Activated T-helper 1 cell treated with anti-CD3 and anti-CD28 coated beads, Interleukin-12 subunit alpha, Interleukin-12 subunit beta, Interleukin-2, Interleukin-4 antibody, amounts not matched to agents 30 ng/mL and 10 ng/mL and 1 ng/mL, durations not matched to agents 14 hours and 24 hours and 36 hours (primary cell): ENCODE measurements at places on chromosomes 7 and 10. TPM values are rescaled to one million over a fixed set of nuclear protein-coding genes. Genes with fewer than 3 reads are reported as not detected.
A peak's percentile ranks its signal among the peaks of the same experiment; 100 is the strongest.

Gene OR2A1
- not detected in 2 replicates for total RNA-seq

Gene PDK4
- not detected in 2 replicates for total RNA-seq

Gene CNPY1
- not detected in 2 replicates for total RNA-seq

- DNase-seq, result no peak
These were observed 10.7 kb downstream of the PEX1 start for GRCh38 chr7:92517631-92518030.

DNA sequence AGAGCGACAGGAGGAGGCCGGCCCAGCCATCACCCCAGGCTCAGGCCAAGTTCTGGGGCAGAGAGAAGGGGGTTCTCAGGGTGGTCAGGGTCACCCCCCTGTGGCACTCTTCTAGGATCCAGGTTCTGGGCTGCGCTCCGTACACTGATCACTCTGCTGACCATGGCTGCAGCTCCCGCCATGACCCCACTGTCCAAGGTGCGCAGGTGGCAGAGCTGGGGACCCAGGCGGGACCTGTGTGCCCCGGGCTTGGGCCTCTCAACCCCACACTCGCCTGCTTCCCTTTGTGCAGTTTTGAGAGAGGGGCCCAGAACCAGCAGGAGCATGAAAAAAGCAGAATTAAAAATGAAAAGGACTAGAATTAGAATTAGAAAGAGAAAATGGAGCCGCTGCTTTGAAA, 227.1 kb downstream of the FANK1 start:
- DNase-seq, result no peak

GRCh38 chr10:119199231-119199992, 8.0 kb upstream of the GRK5 start:
- peak; percentile 48 for DNase-seq

- peak; percentile 53 for DNase-seq
These were observed 77.9 kb upstream of the LRRN3 start for GRCh38 chr7:111012799-111013675.

DNA sequence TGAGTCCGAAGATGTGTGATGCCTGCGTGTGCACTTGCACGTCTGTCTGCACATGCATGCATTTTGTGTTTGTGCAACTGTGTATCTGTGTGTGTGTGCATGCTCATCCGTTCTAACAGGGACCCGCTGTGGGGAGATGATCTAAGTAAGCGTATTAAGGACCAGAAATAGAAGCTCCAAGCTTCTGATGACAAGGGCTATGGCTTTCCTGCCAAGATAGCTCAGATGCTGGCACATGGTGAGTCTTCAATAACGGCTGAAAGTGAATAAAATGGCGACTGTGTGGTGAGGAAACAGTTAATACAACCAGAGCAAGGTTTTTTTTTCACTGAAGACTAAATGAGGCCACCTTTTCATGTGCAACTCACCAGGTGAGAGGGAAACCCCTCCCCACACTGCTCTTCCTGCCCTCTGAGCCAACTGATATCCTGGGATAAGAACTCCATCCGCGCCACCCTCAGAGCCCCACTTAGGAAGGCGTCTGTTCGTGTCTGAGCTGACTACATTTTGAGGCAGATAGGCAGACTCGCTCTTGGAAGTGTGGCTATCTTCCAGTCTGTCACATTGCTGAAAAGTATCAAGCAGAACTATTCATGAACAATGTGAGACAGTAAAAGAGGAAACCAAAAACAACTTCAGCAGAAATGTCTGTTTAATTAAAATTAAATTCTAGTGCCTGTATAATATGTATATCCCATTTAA, 47.4 kb upstream of the TCERG1L start:
- DNase-seq, result no peak

GRCh38 chr7:147570390-147570789, 1020.2 kb upstream of the C7orf33 start:
- no peak for DNase-seq

Gene DAGLB
- 20.3 and 22.8 TPM in 2 replicates for total RNA-seq

Gene EIF5AL1
- 0.34 and 0.59 TPM in 2 replicates for total RNA-seq

DNA sequence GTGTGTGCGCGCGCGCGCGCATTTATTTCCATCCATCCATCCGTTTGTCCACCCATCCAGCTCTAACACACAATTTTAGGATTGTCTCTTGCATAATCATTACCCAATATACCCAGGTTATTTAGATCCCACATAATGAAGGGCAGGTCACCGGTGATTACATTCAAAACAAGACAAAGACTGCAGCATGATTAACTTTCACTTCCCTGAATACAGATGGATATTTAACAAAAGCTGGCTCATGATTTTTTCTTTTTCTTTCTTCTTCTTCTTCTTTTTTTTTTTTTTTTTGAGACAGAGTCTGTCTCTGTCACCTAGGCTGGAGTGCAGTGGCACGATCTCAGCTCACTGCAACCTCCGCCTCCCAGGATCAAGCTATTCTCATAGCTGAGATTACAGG, 86.2 kb downstream of the SH3PXD2A start:
- no peak for DNase-seq

- no peak for DNase-seq
These were observed 1223.8 kb downstream of the NXPH1 start for GRCh38 chr7:9657257-9657656.
